Thymus (tissue), 14 donors: ENCODE measurements at places on chromosomes 12 and 14. TPM values are rescaled to one million over a fixed set of nuclear protein-coding genes. Genes with fewer than 3 reads are reported as not detected.

Gene TPPP2
- not detected for total RNA-seq

DNA sequence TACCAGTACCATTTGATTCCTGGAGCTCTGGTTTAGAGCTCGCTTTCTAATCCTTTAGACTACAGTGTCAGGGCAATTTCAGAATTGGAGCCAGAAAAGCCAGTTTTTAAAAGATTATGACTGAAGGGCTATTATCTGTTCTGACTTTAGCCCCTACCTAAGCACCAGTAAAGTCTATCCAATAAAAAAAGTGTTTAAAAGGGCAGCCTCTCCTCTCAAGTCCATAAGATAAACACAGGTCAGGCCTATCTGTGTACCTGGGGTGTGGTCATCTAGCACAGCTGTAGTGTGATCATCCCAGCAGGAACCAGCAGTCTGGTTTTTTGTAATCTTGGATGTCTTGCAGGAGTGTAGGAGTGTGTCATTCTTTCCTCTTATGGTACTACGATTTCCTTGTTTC is 6.6 kb downstream of the APPL2 start:
- DNase-seq = no peak

GRCh38 chr12:1620092-1620491 is 8.9 kb upstream of the WNT5B start:
- no peak for DNase-seq

DNA sequence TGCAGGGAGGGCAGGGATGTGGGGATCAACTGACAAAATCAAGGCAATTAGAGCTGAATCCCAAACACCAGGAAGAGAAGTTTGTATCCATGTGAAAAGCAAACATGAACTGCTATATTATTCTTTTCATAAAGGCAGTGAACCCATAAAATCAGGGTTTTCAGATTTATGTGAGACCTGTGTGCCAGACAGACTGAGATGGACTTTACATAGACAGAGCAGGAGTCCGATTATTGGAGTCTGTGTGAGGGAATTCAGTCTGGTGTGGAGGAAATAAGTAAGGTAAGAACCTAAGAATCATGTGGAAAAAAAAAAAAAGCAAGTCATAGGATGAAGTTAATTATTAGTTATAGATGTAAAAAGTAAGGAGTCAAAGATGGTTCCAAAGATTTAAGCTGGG is 45.1 kb upstream of the SYCP3 start:
- no peak for DNase-seq

- no peak for DNase-seq
These were observed 206.9 kb downstream of the TMEM132D start for GRCh38 chr12:129696926-129697325.

DNA sequence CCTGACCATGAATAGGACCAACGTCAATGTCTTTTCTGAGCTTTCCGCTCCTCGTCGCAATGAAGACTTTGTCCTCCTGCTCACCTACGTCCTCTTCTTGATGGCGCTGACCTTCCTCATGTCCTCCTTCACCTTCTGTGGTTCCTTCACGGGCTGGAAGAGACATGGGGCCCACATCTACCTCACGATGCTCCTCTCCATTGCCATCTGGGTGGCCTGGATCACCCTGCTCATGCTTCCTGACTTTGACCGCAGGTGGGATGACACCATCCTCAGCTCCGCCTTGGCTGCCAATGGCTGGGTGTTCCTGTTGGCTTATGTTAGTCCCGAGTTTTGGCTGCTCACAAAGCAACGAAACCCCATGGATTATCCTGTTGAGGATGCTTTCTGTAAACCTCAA is 17.3 kb downstream of the GPRC5A start:
- DNase-seq = no peak

GRCh38 chr12:112122823-112123690 is 2.3 kb upstream of the TRAFD1 start:
- DNase-seq = no peak
